ENCODE measurements at places on chromosomes 5 and 9.

DNA sequence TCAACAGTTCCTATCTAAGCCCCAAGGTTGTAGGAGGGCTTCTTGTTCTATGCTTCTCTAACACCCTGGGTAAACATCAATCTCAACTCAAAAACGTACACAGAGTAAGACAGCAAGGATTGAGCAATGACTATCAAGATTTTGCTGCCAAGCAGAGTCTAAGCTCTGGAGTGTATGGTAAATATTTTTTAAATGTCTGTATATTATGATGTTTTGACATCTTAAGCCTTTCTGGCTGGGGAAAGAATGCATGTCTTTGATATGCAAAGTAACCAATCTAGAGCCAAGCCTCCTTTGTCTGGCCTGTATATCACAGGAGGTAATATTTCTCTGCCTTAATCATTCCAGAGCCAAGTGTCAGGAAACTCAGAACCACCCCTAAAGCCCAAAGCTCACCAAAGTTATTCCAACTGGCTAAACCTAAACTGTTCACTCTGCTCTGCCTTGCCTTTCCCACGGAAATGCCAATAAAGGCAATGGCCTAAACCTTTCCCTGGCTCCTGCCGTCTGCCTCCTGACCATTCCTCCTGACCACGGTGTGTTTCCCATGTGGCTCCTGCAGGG is 45.2 kb downstream of the YIPF5 start:
- DNase-seq: no peak

DNA sequence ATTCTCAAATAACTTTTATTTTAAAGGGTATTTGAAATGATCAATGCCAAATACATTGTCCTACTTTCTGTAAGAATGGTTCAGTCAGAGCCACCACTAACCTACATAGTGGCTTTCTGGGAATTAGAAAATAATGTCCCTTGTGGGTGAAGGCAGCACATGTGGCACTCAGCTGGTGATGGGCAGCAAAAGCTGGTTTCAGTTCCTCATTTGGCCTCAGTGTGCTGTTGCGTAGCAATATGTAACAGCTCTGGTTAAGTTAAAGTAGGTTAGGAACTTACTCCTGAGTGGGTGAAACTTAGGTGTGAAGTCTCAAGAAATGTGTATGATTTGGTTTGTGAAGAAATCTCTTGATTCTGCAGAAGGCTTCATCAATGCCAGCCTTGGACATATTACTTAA is 99.6 kb upstream of the SPEF2 start:
- DNase-seq: no peak

GRCh38 chr9:77000330-77000729 is 19.1 kb upstream of the FOXB2 start:
- DNase-seq: no peak

DNA sequence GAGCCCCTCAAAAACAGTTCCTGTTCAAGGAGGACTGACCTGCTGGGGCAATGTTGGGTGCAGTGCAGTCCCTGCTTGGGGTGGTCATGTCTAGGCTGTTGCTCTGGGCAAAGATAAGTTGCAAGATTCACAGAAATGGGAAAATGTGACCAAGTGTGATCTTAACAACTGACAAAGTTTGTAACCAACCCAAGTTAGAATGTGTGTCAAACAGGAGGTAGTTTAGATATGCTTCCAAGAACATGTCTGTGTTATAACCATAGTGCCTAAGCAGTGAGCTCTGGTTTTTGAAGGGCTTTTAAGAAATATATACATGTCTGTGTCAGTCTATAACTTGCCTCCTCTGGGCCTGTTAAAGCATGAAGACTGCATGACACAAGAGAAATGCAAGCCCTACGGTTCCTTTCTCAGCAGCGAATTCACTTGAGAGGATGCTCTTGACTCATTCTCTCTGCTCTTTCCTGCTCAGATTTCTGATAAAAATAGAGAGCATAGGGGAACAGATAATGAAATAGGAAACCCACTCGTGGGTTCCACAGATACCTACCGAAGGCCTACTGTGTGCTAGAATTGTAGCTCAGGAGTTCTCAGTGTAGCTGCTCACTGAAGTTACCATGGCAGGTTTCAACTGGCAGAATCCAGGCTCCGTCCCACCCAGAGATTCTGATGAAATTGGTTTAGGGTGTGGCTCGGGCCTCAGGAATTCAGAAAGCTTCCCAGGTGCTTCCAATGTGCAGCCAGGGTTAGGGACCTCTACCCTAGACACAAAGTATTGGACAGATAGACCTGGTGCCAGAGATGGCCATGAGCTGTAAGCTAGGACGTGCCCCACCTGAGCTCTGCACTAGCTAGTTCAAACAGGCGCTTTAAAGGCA is 52.4 kb downstream of the ARHGEF37 start:
- DNase-seq: no peak

DNA sequence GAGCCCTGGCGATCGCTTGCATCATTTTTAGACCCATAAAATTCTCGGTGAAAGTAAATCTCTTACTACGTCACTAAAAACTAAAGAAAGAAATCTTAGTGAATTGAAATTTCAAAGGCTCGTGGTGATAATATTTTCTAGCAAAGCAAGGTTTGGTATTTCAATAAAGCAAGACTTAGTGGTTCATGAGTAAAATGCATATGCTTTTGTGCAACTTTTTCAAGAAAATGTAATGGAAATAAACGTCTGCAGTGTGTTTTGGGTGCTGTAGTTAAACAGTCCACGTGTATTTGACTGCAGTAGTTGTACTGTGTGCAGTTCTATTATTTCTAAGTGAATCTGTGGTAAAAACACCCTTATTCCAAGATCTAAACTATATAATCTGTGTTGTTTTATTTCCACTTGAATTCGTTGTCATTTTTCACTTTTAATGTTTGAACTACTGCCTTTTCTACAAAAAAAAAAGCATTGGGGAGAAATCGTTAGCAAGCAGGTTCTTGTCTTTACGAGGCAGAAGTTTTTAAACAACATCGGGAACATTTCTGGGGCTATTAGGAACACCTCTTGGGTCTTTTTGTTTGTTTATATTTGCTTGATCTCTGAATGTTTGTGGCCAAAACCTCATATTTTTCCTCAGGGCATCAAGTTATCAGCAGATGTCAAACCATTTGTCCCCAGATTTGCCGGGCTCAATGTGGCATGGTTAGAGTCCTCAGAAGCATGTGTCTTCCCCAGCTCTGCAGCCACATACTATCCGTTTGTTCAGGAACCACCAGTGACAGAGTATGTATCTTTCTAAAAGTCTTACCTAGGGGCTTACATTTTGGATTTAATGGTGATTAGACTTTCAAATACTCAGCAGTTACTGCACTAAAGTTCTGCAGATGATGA is 960 bp downstream of the SECISBP2 start:
- no peak for DNase-seq

DNA sequence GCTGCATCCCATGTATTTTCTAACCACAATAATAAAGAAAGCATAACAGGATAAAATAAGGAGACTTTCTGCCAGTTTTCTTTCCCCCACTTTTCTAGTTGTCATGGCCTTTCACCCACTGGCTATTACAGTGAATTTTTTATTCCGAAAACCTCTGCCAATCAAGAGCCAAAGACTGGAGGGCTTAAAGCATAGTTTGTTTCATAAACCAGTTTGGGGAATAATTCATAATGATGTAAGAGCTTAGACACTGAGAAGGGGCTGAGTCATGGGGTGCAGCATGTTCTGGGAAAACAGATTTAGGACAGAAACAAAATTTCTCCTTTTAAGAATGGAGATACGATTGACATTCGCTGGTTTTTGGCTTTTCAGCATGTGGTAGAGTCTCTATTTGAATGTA is 4.4 kb upstream of the GLIPR2 start:
- no peak for DNase-seq
